ENCODE measurements at places on chromosomes 7 and 10.
A peak's percentile ranks its signal among the peaks of the same experiment; 100 is the strongest.

DNA sequence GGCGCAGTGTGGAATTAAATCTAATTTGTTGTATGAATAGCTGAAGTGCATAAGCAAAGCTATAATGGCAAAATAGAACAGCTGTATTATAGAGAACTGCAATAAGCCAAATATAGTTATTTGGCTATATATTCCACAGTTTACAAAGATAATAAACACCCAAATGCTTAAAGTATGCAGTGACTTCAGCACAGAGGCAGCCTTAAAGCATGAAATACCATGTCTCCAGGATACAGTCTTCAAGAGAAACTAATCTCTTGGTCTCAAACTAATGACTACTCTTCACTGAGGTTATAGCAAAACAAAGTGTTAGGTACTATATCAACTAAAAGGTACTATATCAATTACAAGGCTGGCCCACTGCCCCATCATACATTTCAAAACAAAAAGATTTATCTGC, 48.0 kb downstream of the NT5C2 start:
- DNase-seq, result no peak

GRCh38 chr10:103845972-103846371, 9.4 kb downstream of the SH3PXD2A start:
- DNase-seq, result peak; percentile 38

GRCh38 chr7:17463511-17464085, 165.1 kb downstream of the AHR start:
- peak; percentile 18 for DNase-seq

- DNase-seq, result no peak
Measured at GRCh38 chr10:3886191-3886590, 101.2 kb upstream of the KLF6 start.

- DNase-seq, result no peak
Measured at GRCh38 chr7:118232837-118233236, 8.3 kb downstream of the ANKRD7 start.

- no peak for DNase-seq
Measured at GRCh38 chr7:113282875-113283274, 164.5 kb upstream of the SMIM30 start.

DNA sequence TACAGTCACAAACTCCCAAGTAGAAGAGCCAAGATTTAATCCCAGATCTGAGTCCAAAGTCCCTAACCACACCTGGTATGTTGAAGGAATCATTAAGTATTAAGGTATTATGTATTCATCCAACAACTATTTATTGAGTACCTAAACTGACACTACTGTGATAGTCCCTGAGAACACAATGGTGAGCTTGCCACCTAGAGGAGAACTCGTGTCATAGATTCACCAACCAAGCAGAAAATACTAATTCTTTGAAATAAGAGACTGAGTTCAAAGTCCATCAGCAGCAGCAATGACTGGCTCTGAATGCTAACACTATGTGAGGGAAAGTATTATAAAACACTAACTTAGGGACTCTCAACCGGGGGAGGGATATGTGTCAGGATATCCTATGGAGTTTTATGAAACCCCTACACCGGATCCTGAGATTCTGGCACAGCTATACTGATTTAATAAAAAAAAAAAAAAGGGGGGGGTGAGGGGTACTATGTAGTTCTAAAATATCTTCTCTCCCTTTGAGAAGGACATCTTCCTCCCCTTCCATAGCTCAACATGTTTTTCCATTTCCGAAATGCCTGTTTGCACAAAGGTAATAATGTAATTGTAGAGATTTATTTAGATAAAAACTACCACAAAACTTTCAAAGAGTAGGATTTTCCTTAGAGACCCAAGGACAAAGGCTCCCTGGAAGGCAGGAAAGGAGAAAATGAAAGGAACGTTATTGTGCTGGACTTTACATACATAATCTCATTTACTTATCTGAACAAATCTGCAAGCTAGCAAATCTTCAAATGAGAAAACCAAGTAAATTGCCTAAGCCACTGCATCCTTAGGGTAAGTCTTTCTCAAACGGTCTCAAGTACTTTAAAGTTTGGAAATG, 1.6 kb downstream of the NCOA4 start:
- DNase-seq, result peak; percentile 75

DNA sequence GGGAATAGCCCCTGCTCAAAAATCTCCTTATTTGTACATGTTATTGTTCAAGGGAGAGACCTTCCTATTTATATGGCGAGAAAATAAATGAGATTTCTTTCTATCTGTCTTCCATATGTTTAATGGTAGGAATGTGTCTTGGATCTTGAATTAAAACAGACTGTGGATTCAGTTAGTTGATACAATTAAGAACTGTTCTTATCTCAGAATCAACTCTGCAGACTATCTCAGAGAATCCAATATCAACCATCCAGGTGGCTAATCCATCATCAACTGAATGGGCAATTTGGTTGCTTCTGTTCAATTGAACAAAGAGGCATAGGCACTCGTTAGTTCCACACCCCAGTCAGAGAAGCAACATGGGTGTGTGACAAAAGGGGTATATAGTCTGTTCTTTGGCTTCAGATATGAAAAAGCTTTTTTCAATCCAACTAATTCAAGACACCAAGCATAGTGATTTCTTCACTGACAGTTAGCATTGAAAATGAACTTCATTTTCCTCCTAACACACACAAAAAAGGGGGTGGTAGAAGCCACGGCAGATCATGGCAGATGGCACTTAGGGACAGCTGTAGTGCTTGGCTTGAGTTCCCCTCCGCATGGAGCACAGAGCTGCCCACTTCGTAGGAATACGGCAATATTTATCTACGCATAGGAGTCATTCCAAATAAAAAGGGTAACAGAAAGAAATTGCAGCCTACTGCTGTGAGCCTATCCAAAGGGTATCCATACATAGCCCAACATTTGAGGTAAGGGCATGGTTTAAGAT, 135.9 kb downstream of the KIAA1217 start:
- DNase-seq, result no peak

DNA sequence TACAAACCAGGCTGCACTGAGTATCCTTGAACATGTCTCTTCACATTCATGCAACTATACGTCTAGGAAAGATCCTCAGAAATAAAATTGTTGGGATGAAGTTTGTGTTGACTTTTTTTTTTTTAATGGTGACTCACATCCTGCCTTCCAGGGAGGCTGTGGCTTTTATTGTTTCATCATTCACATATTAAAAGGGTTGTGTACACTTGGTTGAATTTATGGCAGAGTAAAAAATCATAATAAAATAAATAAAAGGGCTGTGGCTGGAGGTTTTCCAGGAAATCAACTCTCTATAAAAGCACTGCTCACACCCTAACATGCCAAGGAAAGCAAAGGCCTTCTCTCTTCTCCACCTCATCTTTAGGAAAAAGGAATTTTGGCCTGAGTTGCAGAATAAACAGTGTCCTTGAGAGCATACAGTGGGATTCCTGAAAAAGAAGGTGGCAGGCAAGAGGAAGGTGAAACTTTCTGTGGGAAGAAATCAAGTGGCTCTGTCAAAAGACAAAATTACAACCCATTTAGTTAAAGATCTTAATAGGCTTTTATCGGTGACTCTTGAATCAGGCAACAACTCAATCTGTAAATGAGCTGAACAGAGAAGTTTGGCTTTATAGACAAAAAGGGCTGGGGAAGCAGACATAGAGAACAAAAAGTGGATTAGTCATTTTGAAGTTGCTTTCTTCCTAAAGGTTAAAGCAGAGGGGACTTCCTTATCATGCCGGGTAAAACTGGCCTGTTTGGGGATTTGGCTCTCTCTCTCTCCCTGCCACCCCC, 41.6 kb upstream of the FHIP2A start:
- no peak for DNase-seq

- no peak for DNase-seq
Measured at GRCh38 chr10:76298329-76298728, 866.9 kb downstream of the LRMDA start.

- no peak for DNase-seq
Measured at GRCh38 chr10:121185816-121186455, 334.8 kb downstream of the WDR11 start.

GRCh38 chr7:68432585-68432984, 1165.7 kb upstream of the AUTS2 start:
- no peak for DNase-seq

DNA sequence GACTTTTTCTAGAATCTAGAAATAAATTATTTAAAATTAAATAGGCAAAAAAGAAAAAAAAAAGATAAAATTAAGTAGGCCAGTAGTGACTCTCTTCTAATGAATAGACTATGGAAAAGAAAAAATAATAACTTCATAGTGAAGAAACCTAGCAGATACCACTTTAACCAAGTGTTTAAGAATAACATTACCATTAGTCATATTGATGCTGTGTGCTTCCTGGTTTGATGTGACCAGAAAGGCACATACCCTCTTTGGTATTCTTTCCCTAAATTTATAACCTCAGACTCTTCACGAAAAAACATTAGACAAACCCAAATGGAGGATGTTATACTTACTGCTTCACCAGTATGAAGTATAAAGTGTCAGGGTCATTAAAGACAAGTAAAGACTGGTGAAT, 42.6 kb downstream of the KIF20B start:
- no peak for DNase-seq

- DNase-seq, result no peak
Measured at GRCh38 chr7:29100924-29101323, 45.4 kb downstream of the CPVL start.

DNA sequence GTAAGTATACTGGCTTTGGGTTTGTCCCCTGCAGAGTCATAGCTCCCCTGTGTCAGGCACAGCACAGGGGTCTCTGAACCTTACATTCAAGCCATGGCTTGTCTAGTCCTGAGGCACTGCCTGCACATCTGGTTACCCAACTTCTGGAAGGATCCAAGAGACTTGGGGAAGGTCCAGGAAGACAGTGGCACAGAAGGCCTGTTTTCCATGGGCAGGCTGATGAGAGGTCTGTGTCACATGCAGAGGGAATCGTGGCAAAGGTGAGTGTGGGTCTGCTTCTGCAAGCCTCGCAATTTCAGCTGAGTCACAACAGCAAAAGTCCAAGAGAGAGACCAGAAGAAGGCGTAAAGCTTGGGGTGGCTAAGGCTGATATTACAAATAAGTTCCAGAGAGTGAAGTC, 28.4 kb upstream of the BMPR1A start:
- DNase-seq, result no peak

GRCh38 chr10:13771992-13772391, 185.2 kb downstream of the PRPF18 start:
- DNase-seq, result no peak

DNA sequence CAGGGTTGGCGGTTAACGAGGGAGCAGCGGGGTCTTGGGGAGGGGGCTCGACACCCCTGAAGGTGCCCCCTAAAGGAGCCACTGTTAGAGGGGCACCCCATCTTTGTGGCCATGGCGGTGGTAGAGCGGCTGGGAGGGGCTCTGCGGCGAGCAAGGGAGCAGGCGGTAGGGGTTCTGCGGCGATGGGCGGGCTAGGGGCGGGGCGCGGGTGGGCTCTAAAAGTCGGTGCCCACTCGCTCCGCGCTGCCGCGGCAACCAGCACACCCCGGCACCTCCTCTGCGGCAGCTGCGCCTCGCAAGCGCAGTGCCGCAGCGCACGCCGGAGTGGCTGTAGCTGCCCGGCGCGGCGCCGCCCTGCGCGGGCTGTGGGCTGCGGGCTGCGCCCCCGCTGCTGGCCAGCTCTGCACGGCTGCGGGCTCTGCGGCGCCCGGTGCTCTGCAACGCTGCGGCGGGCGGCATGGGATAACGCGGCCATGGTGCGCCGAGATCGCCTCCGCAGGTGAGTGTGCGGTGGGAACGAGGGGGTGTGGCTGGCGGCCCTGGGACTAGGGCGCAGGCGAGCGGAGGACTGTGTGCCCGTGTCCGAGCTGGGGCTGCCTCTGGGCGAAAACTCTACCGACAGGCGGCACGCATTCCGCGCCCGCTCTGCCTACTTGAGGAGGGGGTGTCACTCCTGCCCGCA, at the start of gene MEST:
Gene MEST (plus strand): TSS at position 245 of the 682 bp plus-strand sequence. CDS start 229 bp downstream, at position 474.
- no peak for DNase-seq

DNA sequence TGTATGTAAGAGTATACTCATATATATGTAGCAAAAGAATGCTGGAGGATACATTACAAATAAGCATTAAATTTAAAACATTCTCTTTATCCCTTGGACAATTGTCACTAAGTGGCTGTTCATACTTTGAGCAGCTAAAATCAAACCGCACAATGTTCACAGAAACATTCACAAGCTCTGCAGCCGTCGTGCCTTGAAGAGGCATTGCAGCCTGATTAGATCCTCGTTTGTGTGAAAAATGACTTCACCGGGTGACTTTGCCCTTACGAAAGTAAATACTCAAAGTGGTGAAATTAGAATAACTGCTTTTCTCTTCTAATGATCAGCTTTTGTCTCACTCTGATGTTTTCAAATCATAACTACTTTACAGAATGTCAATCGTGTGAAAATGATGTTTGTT, 319.0 kb downstream of the GFRA1 start:
- no peak for DNase-seq

GRCh38 chr7:13155188-13155587, 467.8 kb downstream of the ARL4A start:
- no peak for DNase-seq

GRCh38 chr10:59944339-59944935, 38.1 kb upstream of the CCDC6 start:
- no peak for DNase-seq

DNA sequence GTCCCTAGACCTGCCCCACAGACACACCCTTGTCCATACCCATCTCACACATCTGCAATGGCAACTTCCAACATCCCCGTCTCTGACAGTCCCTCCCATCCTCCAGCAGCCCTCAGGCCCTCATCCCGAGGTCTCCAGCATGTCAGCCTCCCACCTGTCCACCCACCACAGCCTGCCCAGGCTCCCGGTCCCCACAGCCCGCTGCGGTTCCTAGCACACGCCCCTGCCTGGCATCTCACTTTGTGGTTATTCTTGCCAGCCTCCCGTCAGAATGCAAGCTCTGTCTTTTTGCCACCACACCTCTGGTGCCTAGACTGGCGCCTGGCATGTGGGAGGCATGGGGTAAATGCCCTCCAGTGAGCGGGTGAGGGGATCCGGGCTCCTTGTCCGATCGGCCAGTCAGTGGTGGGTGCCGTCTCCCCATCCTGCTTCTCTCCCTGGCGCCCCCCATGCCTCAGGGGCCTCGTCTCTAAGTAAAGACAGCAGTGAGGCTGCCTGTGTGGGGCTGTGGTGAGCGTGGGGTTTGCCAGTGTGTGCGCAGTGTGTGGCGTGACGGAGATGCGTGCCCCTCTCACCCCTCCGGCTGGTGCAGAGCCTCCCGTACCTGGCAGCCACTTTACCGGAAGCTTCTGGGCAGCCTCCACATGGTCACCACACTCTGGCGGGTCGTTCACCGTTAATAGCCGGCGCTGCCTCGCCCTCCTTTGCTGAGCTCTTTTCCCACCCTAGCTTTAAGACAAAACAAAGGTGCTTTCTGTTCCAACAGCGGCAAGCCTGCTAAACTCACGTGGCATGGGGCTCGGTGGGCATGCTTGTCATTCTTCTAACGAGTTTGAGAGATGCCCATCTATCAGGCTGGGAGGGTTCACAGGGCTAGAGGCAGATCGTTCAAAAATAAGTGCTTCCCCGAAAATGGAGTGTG, 28.5 kb upstream of the TTYH3 start:
- DNase-seq, result no peak

All from CD4-positive, alpha-beta T cell treated with Interleukin-4 for 4 hours (primary cell).